Fibroblast of skin of left quadriceps (primary cell): ENCODE measurements at places on chromosomes 12 and 14.

GRCh38 chr14:45810152-45810872 lies 557.3 kb upstream of the MIS18BP1 start:
- no peak for DNase-seq

- peak; percentile 35 for DNase-seq
These were observed 214.2 kb upstream of the KRR1 start for GRCh38 chr12:75725521-75726111.

DNA sequence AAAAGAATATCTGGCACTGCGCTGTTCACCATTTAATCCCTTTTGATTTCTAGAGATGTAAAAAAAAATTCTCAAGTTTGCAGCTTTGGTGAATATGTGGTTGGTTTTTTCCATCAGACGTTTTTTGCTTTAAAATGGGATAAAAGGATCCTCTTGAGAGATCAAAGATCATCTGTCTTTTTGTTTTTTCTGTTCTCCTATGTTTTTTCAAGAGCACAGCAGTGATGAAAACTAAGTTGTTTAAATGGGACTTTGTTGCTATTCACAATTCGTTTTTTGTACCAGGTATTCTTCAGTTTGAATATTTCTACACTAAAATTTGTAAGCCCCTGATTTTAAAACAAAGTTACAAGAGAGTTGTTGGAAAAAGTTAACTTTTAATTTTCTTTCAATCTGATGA lies 29.7 kb upstream of the REP15 start:
- DNase-seq = no peak

- no peak for DNase-seq
These were observed 21.7 kb upstream of the VRTN start for GRCh38 chr14:74326369-74327152.

GRCh38 chr12:57983146-57983857 lies 41.9 kb downstream of the ATP23 start:
- peak; percentile 23 for DNase-seq

DNA sequence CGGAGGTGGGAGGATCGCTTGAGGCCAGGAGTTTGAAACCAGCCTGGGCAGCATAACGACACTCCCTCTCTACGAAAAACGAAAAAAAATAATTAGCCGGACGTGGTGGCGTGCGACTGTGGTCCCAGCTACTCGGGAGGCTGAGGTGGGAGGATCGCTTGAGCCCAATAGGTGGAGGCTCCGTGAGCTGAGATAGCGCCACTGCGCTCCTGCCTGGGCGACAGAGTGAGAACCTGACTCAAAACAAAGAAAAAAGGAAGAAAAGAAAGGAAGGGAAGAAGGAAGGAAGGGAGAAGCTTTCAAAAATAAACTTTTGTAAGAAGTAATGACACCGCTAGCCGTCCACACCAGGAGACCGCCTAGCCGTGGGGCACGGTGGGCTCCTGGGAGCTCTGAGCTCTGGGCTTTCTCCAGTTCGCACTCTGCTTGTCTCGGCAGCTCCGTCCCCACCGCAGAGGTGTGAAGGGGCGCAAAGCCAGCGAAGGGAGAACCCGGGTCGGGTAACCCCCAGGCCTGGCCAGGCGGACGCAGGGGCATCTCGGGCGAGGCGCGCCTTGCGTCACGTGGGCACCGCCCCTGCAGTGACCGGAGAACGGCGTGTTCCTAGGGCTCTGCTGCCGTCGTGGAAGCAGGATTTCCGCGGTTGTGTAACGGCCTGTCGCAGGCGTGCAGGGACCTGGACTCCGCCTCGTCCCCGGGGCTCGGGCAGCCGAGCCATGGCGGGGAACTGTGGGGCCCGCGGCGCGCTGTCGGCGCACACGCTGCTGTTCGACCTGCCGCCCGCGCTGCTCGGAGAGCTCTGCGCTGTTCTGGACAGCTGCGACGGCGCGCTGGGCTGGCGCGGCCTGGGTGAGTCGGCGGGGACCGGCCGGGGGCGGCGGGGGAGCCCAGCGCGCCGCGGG lies at the start of gene IRAK3:
IRAK3 (plus strand) TSS at position 631 of the 902 bp plus-strand sequence; CDS start at position 717, 86 bp downstream.
- no peak for DNase-seq

DNA sequence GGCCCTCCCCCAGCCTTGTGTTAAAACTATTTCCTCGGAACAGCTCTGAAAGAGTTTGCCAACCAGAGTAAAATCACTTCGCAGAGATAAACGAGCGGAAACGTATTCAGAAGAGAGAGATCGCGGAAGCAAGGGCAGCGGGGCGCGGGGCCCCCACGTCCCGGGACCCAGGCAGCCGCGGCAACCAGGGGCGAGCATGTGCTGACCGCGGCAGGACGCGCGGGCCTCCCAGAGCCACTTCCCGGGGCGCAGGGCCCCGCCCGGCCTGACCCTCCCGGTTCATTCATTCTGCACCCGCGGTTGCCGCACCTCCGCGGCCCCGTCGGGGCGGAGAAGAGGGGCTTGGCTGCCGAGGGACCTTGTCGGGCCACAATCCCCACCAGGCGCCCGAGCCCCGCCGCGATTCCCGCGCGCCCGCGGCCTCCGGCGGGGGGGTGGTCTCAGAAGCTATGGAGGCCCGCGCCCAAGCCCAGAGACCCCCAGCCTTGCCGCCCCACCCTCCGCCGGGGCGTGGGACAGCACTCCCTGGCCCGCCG lies 598 bp downstream of the UBE2N start:
- no peak for DNase-seq

GRCh38 chr12:27580561-27581330 lies 56.7 kb downstream of the PPFIBP1 start:
- no peak for DNase-seq

DNA sequence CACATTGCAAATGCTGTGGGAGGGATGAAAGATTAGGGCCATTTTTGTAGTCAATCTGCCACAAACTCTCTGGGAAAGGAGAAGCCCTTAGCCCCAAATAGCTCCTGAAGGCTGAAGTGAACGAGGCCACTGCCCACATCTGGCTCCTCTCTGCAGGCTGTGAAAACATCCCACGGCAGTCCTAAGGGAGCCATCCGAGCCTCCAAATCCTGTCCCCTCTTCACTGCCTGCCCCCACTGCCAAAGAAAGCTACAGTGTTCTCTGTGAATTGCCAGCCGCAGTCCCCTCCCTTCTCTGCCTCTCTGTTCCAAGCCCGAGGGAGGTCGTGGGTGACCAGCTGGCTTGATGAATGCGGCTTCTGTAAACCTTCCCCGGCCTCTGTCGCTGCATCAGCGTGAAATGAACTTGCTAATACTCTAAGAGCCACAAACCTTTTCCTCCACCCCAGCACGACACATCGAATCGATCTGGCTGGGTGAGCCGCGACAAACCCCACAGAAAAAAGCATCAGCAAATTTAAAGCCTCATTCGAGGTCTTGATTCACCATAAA lies 180.7 kb upstream of the NRXN3 start:
- no peak for DNase-seq

GRCh38 chr12:81874586-81874985 lies 115.4 kb upstream of the PPFIA2 start:
- DNase-seq = no peak

DNA sequence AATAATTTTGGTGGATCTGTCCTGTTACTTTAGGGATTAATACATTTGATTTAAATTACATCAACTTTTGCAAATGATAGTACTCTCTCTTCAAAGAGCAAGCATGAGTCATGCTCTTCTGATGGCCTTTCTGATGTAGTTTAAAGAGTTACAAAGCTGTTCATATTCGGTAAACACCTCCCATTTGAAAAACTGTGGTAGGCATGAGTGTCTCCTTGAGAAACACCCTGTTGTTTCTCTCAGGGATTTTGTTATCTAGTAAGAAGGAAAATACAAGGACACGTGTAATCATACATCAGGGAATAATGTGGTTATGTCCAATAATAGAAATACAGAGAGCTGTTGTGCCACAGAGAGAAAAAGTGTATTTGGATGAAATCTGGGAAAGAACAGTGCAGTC lies 53.3 kb upstream of the E2F7 start:
- no peak for DNase-seq

DNA sequence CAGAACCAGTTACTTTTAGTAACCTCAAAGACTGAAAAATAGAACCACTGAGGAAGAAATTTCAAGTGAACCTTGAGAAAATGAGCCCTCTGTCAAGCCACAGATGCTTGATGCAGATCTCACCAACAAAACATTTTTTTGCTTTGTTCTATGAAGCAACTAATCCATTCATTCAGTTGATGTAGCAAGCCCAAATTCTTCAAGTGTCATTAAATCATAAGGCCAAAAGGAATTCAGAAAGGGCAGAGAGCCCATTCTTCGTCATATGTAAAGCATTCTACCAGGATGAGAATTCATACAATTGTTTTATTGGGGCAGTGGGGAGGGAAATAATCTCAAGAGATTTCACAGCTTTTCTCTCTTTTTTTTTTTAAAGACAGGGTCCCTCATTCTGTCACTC lies 218.0 kb upstream of the RGS6 start:
- peak; percentile 88 for DNase-seq

GRCh38 chr12:67512061-67512460 lies 136.5 kb upstream of the DYRK2 start:
- DNase-seq = no peak

GRCh38 chr12:112125250-112125999 lies at the start of gene TRAFD1:
Gene TRAFD1, plus strand, starts transcription at chr12:112125560. Its CDS starts 4,963 bp downstream, at chr12:112130523.
- DNase-seq = peak; percentile 93

- no peak for DNase-seq
These were observed 890 bp upstream of the KIF26A start for GRCh38 chr14:104137297-104138097.

DNA sequence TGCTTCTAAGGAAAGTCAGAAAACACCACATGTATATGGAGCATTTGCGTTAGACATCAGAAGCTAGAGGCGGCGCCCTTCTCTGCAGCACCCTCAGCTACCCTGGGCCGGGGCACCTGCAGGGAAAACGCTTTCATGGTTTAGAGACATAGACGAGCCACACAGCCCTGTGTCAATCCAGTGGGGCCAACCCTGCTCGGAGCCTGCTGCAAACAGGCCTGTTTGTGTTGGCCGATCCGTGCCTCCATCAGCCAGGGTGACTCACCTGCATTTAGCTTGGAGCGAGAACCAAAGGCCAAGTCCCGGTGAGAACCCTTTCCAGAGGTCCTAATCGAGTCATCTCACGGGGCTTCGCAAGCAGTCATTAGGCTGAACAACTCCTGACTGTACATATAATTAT lies 19.5 kb upstream of the FZD10 start:
- DNase-seq = no peak

DNA sequence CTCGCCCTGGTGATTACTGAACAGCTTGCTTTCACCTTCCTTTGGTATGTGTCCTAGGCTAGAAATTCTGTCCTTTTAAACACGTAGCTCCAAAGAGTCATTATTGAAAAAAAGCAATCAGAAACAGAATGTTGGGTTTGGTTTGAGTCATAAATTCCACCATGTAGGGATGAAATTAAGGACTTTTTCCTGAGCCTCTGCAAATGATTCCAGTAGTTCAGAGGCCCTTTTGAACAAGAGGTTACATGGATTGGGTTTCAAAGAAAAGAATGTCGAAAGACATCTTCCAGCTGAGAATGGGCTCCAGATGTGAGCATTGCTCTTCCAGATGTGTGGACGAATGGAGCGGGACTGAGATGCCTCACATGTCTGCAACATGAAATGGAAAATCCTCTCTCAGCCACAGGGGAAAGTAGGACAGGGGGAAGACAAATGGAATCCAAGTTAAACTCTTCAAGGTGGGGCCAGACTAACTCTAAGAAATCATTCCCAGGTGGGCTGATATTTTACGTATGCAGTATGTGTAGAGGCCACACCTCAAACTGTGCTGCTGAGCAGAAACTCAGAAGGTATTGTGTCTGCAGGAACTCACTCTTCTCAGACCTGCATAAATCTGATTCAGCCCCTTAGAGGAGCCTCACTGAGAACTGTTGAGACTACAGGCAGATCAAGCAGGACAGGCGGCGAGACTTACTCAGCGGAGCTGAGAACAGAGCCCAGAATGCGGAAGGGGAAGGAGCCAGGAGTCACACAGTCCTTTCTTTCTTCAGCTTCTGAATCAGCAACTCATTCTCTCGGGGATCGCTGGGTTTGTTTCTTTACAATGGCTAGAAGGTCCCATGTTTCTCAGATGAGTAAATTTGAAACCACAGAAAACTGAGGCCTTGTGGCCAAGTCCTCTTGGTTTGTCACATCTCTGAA lies 23.3 kb upstream of the EMP1 start:
- peak; percentile 93 for DNase-seq

- no peak for DNase-seq
These were observed 589.8 kb upstream of the ATP2B1 start for GRCh38 chr12:90298289-90298948.

DNA sequence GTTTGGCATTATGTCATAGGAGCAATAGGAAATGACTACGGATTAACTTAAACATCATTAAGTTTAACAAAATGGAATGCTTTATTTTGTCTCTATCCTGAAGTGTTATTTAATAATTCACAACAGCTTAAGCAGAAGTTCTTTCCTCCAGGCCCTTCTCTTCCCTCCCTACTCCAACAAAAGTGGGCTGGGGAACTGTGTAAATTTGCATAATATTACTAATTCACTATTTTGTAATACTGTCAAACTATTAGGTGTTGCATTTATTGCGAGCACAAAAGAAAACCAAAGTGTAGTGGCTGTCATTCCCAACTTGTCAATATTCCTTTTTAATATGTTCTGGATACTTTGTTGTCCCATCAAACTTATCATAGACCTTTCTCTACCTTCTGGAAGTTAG lies 69.8 kb downstream of the ATG14 start:
- DNase-seq = no peak
